Myometrial cell (primary cell): ENCODE measurements at places on chromosomes 2 and 18. TPM values are rescaled to one million over a fixed set of nuclear protein-coding genes. Genes with fewer than 3 reads are reported as not detected.

Gene GPR45
- total RNA-seq, result not detected in 2 replicates

Gene NT5DC4
- not detected in 2 replicates for total RNA-seq

Gene GBX2
- total RNA-seq, result not detected in 2 replicates

Gene HOXD3
- total RNA-seq, result 0.18 and 1.7 TPM in 2 replicates

Gene SLC9A4
- total RNA-seq, result not detected in 2 replicates

Gene LYPD1
- not detected in 2 replicates for total RNA-seq

Gene KLHL41
- 0.29 and 0.35 TPM in 2 replicates for total RNA-seq
